ENCODE measurements at places on chromosomes 5 and 9.
A peak's percentile ranks its signal among the peaks of the same experiment; 100 is the strongest.

DNA sequence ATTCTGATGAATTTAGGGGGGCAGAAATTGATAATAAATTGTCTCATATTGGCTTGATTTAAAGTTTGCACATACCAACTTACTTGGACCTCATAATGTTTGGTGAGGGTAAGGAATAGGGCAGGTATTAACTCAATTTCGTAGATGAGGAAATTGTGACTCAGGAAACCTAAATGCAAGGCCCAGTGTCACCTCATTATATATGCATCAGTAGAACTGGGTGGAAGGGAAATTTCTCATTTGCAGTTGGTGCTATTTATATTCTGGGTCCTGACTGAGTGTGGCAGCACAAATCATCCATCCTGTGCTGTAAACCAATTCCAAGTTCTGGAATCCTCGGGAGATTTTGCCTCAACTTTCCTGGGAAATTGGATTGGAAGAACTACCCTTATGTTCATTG is 103.0 kb downstream of the SPATA31D1 start:
- no peak for DNase-seq

GRCh38 chr5:26833596-26833995 is 204.8 kb downstream of the CDH9 start:
- no peak for DNase-seq

DNA sequence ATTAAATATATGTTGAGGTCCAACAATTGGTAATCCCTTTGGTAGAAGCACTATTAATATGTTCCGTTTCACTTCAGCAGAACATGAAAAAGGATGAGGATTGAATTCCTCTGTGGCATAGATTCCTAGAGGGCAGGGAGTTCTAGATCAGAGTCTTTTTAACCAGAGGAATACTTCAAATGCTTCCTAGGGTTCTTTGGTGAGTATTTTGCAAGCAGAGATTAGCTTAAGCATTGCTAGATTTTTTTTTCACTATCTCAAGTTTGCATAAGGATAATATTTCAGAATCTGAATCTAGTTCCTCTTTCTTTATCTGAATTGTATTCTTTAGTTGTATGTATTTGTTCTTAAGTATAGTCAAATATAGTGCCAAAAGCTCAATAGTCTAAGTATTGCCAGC is 116.6 kb upstream of the ADAMTSL1 start:
- DNase-seq = no peak

GRCh38 chr5:78651468-78651867 is 2.9 kb upstream of the LHFPL2 start:
- no peak for DNase-seq

GRCh38 chr9:3525096-3525835 is 535 bp downstream of the RFX3 start:
- peak; percentile 7 for DNase-seq

DNA sequence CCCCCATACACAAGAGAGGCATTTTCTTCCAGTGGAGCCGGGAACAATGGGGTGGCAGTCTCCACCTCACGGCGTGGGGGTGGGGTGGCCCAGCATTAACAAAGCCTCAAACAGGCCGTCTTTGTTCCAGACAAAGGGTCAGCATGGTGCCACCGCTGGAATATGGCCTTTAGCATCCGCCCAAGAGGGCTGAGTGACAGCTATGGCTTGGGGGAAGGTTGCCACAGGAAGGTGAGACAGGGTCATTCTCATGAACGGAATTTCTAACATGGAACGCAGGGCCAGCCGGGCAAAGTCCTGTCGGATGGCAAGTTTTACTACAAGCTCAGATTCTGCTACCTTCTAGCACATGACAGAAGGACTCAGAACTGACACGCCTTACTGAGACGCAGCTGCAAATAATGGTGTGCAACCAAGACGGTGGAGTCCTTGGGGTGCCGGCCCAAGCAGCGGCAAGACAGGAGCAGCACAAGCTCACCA is 64.0 kb downstream of the OTULIN start:
- no peak for DNase-seq

GRCh38 chr9:90882991-90883600 is 81.5 kb downstream of the SYK start:
- no peak for DNase-seq

DNA sequence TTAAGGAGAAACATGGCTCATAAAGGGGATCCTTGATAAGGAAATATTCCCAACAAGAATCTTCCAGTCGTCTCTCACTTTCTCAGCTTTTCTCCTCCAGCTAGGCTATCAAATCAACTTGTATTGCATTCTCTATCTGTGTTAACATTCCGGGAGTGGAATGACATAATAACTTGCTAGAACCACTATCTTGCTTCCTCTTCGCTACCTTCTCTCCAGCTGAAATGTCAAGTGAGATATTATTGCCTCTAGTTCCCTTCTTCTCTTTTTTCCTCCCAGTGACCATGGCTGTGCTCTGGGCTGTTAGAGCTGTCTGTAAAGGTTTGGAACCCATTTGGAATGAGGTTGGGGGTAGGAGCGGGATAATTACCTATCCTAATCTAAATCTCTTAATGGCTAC is 1329.5 kb upstream of the WWC1 start:
- no peak for DNase-seq

GRCh38 chr5:150035139-150035895 is 34.8 kb downstream of the HMGXB3 start:
- DNase-seq = no peak

- no peak for DNase-seq
Observed at GRCh38 chr5:167709625-167710024, 581.8 kb upstream of the WWC1 start.

- no peak for DNase-seq
Observed at GRCh38 chr9:68750786-68751185, 45.7 kb downstream of the PIP5K1B start.

DNA sequence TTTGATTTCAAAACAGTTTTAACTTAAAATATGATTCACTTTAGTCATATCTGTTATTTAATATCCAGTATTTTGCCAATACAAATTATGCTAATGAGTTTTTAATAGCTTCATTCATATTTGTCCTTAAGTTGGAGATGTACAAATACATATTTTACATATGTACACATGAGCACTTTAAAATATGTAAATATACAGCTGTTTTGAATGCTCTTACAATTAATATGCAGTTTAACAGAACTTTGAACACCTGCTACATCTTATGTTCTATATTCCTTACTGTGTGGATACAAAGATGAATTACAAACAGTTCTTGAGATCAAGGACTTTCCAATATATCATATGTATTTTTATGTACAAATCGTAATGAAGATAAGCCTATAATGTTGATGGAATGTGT is 74.0 kb downstream of the CHSY3 start:
- no peak for DNase-seq

DNA sequence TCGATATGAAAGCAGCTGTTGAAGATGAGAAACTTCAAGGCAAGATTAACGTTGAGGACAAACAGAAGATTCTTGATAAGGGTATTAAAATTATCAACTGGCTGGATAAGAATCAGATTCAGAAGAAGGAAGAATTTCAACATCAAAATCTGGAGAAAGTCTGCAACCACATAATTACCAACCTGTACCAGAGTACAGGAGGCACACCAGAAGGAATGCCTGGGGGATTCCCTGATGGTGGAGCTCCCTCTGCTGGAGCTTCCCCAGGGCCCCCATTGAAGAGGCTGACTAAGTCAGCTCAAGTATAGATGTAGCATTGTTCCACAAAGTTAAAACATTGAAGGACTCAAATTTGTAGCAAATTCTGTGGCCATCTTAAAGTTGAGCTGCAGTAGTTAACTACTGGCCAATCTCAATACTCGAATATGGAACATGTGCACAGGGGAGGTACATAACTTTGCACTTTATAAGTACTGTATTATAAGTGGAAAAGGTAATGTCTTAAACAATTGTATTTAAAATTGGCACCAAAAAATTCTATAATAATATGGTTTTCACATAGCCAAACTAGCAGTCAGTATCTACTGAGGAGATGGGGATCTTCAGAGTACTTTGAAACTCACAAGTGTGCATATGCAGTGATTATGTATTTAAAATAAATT is 237.5 kb downstream of the CHSY3 start:
- no peak for DNase-seq

GRCh38 chr9:85089188-85089969 is 419.9 kb downstream of the NTRK2 start:
- no peak for DNase-seq

GRCh38 chr5:30607301-30607894 is 586.1 kb upstream of the CDH6 start:
- DNase-seq = no peak

DNA sequence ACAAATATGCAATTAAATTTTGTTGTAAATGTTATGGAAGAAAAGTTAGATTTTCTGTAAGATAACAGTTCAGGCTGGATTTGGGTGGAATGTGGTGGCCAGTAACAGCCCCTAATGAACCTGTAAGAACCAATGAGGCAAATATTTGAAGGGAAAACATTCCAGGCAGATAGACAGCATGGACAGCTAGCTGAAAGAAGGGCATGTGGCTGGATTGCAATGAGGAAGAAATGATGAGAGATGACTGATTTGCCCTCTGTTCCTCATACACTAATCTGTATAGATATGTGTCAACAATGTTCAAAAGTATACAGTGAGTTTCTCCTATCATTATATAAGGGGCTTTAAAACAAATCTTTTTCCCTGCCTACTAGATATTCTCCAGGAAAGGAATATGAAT is 58.8 kb downstream of the MAN2A1 start:
- no peak for DNase-seq

- DNase-seq = no peak
Observed at GRCh38 chr5:140130949-140131733, 5.4 kb downstream of the IGIP start.

DNA sequence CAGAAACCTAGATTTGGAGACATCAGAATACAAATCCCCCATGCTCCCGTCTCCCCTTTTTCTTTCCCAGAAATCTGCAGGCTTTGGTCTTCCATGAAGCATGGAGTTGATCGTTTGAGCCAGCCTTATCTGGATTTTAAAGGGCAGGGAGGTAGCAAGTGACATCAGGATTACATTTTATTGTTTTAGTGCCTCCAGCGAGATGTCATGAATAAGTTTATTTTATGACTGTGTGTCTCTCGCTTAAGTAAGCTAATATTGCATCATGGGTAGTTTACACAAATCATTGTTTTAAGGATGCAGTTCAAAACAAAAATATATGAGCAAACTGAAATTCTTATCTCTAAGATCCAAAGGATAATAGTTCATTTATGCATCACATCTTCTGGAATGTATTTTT is 50.7 kb upstream of the TNFSF8 start:
- no peak for DNase-seq

DNA sequence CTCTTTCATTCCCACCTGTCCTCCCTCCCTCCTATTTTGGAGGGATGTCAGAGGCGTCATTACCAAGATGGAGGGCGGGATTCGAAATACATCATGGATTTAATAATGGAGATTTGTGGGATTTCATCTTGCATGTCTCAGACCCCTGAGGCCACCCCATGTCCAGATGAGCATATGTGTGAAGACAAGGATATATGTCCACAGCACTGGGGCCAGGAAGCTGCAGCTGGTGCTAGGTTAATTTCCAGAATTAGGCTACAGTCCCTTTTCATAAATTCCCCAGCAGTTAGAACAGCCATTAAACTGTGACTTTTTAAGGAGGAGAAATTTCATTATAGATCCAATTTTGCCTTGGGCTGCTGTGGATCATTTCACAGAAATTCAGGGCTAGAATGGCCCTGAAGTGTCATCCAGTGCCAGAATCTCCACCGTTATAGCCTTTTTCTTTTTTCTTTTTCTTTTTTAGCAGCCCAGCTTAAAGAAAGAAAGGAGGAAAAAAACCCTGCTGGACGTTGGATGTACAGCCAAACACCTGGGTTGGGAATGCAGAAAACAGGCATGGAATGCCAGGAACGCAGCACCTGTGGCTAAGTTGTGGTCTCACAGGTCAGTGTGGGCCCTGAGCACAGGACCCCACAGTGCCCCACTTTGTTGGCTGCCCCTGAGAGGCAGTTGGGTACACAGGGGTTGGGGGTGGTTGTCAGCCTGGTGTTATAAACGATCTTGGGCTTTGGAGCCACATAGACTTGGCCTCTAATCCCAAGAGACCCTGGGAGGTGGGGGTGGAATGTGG is 50.2 kb upstream of the CXCL14 start:
- DNase-seq = no peak

DNA sequence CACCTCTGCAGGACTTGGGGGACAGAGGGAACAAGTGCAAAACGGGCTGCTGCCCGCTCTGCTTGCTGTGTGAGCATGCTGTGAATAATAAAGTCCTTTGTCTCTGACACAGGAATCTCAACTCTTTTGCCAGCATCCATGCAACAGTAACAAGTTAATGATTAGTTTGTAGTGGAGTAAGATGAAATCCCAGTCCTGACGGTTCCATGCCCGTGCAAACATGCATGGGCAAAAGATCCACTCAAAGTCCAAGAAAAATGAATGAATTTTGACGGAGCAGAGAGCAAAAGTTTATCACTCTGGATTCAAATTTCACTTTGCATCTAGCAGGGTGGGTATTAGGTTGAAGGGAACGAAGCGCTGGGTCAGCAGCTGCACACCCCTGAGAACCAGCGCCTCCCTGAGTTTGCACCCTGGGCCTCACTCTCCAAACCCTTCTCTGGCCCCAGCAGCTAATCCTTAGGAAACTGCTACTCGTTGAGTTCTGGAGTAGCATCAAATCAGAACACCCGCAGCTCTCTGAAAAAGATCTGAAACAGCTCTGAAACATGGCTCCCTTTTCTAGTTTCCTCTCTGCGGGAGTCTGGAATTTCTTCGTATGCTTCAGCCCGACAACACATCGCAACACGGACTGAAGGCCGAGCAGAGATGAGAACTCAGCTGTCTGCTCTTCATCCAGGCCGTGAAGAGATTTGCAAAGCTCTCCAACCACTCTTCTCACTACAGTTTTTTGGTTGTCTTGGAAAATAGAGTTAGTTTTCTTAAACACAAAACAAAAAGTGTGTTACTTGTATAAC is 45.6 kb upstream of the RUFY1 start:
- no peak for DNase-seq

DNA sequence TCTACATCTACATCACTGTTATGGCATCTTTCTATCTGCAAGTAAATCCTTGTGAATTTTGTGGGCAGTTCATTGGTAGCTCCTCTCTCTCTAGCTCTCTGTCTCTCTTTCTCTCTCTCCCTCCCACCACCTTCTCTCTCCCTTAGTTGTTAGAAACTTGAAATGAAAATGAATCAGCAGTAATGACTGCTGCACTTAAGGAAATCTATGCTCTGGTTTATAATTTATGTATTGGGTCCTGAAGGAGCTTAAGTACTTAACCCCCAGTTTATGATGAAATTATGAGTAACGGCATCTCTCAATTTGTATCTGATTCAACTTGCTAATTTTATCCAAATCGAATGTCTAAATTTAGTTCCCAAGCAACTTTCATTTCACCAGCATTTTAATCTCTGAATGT is 52.0 kb upstream of the PTGER4 start:
- DNase-seq = no peak

- DNase-seq = no peak
Observed at GRCh38 chr5:178674334-178674733, 47.5 kb upstream of the CLK4 start.

DNA sequence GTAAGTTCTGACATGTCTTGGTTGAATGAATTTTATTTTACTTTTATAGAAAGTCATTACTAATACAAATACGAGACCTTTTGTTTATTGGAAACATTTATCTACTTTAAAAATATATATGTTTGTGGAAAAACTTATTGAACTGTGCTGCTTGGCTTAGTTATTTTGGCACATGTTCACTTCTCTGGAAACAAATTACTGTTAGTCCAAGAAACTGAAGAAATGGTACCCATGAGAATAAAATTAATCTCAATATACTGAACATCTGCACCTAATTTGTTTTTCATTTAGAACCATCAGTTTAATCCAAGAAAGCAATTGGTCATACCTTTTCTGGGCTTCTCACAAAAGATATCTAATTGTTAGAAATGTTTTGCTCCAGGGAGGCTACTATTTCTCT is 32.2 kb downstream of the INVS start:
- DNase-seq = no peak

- no peak for DNase-seq
Observed at GRCh38 chr5:148966348-148966747, 96.5 kb downstream of the SH3TC2 start.
